ENCODE measurements at places on chromosomes 13 and 19.

- DNase-seq = no peak
These were observed 36.3 kb upstream of the MLNR start for GRCh38 chr13:49183672-49184325.

GRCh38 chr13:58728126-58728525 is 1096.6 kb downstream of the PCDH17 start:
- no peak for DNase-seq

- DNase-seq = no peak
These were observed 17.5 kb downstream of the MAU2 start for GRCh38 chr19:19338082-19338481.

GRCh38 chr19:31104451-31104850 is 244.8 kb downstream of the TSHZ3 start:
- DNase-seq = no peak

GRCh38 chr13:88086577-88086976 is 415.4 kb downstream of the SLITRK5 start:
- DNase-seq = no peak

- DNase-seq = no peak
These were observed 4.6 kb downstream of the CBARP start for GRCh38 chr19:1233115-1233667.

DNA sequence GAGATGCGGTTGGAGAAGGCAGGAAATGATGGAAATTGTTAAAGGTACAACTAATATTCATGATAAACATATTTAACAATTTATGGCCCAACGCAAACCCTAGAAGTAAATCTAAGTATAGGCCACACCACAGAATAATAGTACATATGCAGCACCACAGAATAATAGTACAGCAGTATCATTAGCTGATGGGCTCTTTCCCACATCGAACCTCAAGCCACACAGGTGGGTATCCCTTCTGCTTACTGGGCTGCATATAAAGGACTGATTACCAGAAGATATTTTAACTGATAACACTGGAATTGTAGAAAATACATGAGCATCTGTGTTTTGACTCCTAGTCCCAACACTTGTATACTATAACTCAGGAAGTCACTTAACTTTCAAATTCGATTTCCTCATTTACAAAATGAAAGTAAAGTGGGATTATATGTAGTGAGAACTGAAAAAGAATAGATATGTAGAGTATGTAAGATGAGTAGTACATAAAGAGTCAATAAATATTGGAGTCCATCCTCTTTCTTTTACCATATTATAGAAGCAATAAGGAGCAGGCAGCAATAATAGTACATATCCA is 91.5 kb downstream of the TSC22D1 start:
- DNase-seq = no peak

GRCh38 chr19:17862711-17863519 is 3.2 kb downstream of the RPL18A start:
- peak; percentile 36 for DNase-seq

DNA sequence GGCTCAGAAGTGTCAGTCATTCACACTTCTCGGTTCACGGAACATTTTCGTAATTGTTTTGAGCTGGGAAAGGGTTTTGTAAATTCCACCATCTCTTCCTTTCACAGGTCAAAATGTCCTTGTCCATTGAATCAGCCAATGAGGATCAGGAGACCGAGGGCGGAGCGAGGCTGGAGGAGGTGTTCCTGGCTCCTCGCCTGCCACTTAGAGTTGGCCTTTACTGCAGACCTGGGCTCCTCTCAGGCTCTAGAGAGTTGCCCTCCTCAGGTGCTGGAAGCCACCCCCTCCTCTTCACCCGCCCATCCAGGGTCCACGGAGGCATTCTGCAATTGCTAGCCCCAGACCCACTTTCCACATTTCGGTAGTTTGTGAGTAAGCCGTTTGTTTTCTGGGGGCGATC is 370.4 kb downstream of the IRS2 start:
- no peak for DNase-seq

DNA sequence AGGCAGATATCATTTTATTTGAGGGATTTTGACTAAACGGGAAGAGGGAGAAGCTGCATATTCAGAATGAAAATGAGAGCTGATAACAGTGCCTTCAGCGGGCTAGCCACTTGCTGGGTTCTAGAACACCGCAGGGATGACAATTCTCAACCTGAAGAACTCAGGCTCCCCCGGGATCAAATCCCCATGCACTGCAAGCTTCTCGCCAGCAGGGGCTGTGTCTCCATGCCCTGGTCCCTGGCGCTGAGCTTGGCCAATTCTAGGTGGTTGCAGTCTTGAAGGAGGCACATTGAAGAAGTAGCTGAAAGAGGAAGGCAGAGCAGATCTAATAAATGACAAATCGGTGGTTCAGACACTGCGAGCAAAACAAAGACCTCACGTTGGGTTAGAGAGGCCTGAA is 128.7 kb downstream of the UQCRFS1 start:
- DNase-seq = no peak

GRCh38 chr19:30103981-30104380 is 161.9 kb downstream of the URI1 start:
- no peak for DNase-seq

DNA sequence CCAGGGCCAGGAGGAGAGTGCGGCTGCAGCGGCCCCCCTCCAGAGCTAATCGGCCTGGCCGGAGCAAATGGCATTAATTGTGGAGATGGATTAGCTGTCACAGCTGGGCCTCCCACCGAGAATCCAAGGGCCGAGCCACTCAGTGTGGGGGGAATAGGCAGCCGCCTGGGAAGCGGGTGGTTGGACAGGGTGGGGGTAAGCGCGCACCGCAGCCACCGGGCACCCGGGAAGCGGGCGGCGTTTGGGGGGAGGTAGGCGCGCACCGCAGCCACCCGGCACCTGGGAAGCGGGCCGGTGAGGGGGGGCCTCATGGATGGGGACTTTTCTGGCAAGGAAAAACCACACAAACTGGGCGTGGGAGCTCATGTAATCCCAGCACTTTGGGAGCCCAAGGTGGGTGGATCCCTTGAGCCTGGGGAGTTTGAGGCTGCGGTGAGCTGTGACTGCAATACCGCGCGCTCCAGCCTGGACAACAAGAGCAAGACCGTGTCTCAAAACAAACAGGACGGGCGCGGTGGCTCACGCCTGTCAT is 9.7 kb downstream of the R3HDM4 start:
- DNase-seq = no peak

- DNase-seq = no peak
These were observed 30.1 kb upstream of the PEPD start for GRCh38 chr19:33551676-33552075.

DNA sequence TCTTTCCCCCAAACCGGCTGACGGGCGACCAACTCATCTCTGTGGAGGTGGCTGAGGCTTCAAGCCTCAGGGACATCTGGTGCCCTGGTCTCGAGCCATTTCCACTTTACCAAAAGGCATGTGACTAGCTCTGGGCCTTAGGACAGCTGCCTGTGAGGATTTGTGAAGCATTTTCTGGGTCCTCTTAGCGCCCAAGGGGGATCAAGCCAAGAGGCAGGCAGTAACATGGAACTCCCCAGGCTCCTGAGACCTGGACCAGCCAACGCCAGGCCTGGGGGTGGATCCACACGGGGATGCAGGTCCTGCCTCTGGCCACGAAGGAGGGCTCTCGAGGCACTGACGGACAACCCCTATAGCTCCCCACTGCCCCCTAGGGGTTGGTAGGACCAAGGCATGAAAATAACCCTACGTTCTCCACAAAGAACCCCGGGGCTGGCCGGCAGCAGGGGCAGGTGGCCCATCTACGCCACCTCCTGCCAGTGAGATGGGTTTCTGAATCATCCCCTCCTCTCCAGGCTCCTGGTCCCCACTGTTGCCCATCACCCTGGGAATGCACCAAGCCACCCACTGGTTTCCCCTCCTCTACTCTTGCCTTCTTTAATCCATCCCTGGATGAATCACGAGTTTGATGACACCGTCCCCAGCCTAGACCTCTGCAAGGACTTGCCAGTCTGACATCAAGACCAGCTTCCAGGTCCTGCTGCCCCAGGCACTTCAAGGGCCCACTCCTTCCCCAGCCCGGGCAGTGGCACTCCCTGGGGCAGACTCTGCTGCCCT is 7.0 kb upstream of the MYDGF start:
- DNase-seq = peak; percentile 13

DNA sequence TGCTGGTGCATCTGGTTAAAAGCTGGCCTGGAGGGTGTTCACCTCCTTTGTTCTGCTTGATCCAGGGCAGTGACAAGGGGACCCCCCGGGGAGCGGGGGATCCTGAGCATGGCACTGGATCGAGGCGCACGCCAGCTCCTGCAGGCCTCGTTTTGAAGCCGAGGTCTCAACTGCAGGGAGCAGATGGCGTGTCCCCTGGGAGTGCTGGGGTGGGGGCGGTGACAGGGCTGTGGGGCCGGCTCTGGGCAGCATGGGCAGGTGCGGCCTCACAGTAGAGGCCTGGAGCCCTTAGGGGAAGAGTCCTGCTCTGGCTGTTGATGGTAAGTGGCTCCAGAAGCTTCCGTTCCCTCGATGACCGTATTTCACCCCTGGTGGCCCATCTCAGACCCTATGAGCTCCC is 51.8 kb downstream of the CRTC1 start:
- DNase-seq = no peak

- DNase-seq = no peak
These were observed 495.4 kb downstream of the TBC1D4 start for GRCh38 chr13:74986609-74987008.

DNA sequence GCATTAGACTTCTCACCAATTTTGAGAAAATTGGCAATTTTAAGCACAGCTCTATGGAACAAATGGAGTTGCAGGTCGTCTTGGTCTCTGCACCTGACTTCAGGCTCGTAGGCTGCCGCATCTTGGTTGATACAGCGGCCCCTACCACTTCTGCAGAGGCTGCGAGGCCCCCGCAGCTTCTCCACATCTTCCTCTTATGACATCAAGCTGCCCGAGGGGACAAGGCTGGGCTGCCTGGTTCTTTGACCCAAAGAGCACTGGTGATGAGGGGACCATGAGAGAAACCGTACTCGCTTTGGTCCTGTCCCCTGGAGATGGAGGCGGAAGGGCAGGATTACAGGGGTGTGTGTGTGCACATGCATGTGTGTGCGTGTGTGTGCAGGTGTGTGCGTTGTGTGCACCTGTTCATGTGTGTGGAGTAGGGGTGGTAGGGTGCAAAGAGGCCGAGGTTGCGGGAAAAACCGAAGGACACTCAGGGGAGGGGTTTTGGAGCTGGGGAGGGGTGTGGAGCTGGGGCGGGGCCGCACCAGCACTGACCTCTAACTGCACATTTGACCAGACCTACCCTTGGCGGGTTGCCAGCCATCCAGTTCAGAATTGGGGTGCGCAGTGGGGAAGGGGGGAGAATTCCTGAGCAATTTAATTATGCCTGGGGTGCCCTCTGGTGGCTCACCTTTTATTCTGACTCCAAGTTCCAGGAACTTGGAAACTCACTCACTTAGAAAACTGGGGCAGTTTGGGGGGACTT is 65.1 kb upstream of the ARHGEF7 start:
- no peak for DNase-seq

DNA sequence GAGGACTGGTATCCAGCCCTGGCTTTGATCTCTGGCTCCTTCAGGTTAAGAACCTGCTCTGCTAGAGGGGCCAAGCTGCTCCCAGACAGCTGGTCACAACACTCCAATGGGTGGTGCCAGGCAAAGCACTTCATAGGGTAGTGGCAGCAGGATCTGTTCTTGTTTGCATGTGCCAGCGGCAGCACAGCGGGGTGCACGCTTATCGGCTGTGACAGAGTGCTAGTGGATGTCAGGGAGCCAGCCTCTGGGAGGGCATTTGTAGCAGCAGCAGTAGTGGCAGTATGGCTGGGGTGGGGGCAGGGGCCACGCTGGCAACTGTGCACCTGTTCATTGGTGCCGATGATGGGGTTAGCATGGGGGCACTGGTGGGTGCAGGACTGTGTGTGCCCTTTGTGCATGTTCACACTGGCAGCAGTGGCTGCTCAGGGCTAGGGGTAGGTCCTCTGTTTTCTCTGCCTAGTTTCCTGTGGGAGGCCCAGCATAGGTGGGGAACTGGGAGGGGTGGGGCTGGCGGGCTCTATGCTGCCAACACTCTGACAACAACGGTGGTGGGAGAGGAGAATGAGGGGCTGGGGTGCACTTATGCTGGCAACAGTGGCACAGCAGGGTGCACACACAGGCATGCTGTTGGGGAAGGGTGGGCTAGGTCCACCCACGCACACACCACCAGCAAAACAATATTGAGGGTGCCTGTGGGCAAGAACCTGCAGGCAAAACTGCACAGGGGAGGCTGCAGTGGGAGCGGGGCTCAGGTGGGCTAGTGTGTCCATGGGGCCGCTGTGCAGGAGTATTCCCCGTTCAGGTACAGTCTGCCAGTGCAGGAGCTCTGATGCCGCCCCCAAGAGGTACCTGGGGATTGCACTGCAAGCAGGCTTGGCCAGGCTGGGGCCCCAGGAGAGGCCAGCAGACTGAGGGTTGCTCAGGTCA is 19.3 kb downstream of the AP1M1 start:
- DNase-seq = no peak
